Thoracic aorta (tissue), 2 donors: ENCODE measurements at places on chromosomes 13 and 19.

GRCh38 chr19:49949742-49950589 is 11.0 kb downstream of the SIGLEC11 start:
- H3K4me1 ChIP-seq, result peaks cover 36% of the 10 kb centered on the region
- no peak for DNase-seq
- H3K27me3 ChIP-seq, result no peaks in the 10 kb centered on the region
- H3K27ac ChIP-seq, result no peak overlapping the region
- H3K36me3 ChIP-seq, result no peaks in the 10 kb centered on the region
- no peak overlapping the region for H3K4me3 ChIP-seq

DNA sequence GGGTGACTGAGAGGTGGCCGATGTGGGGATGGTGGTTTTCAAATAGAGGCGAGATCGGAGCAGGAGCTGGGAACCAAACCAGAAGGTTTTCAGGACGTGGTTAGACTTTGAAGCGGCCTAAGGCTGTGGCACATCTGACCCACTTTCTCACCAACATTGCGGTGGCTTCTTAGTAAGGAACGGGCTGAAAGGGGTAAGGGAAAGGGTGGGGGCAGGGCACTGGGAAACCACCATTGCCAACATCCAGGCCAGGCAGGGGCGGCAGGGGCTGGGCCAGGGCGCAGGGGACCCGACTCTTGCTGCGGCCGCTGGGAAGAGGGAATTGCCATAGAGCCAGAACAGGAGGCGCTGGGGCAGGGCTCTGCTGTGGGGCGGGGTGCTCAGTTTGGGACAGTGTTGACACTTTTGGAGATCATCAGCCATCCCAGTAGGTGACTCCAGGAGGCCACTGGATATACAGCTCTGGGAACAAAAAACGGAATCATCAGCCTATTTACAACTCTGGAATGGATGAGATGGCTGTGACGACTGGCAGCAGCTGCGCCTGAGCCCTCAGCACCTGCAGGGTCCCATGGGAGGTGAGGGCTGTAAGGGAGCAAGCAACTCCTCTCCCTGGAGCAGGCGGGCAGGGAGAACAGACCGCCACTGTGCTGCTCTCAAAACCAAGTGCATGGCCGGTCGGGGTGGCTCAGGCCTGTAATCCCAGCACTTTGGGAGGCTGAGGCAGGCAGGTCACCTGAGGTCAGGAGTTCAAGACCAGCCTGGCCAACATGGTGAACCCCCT is 52.2 kb downstream of the IRS2 start:
- no peak overlapping the region for H3K27ac ChIP-seq
- DNase-seq, result no peak
- peaks cover 21% of the 10 kb centered on the region for H3K4me1 ChIP-seq
- H3K36me3 ChIP-seq, result no peaks in the 10 kb centered on the region

GRCh38 chr19:4555657-4556561 is 3.6 kb downstream of the SEMA6B start:
- no peaks in the 10 kb centered on the region for H3K27me3 ChIP-seq
- no peak overlapping the region for H3K4me3 ChIP-seq
- H3K27ac ChIP-seq, result no peak overlapping the region
- H3K36me3 ChIP-seq, result no peaks in the 10 kb centered on the region

GRCh38 chr13:99985241-99985874 is 3.8 kb downstream of the ZIC2 start:
- no peaks in the 10 kb centered on the region for H3K36me3 ChIP-seq
- no peak overlapping the region for H3K27ac ChIP-seq
- H3K4me1 ChIP-seq, result peaks cover 21% of the 10 kb centered on the region
- no peak overlapping the region for H3K4me3 ChIP-seq

DNA sequence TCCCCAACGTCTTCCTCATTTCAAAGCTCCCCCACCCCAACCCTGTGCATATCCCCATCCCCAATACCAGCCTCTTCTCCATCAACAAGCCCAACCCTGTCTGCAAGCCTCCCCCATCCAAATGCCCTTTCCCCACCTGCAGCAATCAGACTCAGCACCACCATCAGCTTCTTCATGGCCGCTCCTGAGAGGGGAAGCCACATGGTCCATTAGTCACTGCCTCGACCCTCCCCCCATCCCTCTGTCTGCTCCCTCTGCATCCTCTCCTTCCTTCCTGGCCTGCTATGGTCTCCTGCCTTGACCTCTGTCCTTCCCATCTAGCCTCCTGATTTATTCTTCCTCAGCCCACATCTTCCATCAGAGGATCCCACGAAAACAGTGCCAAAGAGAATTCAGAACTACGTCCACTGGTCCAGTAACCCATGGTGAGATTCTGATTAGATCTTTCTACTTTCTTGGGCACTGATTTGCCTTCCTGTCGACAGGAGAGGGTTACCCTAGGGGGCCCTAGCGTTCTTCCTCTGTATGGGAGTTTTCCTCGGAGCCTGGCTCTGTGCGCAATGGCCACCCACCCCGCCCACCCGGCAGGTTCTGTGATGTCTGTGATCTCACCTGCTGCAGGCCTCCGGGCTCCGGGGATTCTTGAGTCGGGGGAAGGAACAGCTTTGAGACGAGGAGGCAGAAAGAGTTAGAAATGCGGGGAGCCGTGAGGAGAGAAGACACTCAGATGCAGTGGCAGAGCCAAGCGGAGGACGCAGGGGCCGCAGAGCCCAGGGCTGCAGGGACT is 1.3 kb downstream of the KLK6 start:
- DNase-seq, result no peak
- H3K27me3 ChIP-seq, result no peaks in the 10 kb centered on the region
- H3K27ac ChIP-seq, result no peak overlapping the region
- H3K36me3 ChIP-seq, result no peaks in the 10 kb centered on the region
- no peaks in the 10 kb centered on the region for H3K4me1 ChIP-seq
- no peak overlapping the region for H3K4me3 ChIP-seq

- DNase-seq, result no peak
- no peaks in the 10 kb centered on the region for H3K36me3 ChIP-seq
- H3K4me1 ChIP-seq, result no peaks in the 10 kb centered on the region
- no peak overlapping the region for H3K27ac ChIP-seq
- H3K4me3 ChIP-seq, result no peak overlapping the region
- H3K27me3 ChIP-seq, result no peaks in the 10 kb centered on the region
Measured at GRCh38 chr13:71634182-71634581, 232.8 kb downstream of the DACH1 start.

DNA sequence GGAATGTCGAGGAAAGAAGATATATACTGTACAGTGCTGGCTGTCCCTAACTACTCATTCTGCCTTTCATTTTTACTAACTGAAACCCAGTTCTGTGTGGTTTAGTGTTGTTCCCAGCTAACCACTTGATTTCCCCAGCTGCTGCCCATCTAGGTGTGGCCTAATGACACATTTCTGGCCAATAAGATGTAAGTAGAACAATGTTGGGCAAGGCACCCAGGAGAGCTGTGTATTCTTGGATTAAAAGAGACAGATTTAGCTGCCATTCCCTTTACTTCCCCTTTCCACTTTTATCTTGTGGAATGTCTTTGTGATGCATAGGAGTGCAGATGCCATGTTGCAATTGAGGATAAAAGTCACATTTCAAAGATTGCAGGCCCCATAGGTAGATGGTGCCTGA is 28.3 kb upstream of the PCDH9 start:
- no peaks in the 10 kb centered on the region for H3K27me3 ChIP-seq
- DNase-seq, result no peak
- no peak overlapping the region for H3K27ac ChIP-seq
- H3K4me1 ChIP-seq, result no peaks in the 10 kb centered on the region

DNA sequence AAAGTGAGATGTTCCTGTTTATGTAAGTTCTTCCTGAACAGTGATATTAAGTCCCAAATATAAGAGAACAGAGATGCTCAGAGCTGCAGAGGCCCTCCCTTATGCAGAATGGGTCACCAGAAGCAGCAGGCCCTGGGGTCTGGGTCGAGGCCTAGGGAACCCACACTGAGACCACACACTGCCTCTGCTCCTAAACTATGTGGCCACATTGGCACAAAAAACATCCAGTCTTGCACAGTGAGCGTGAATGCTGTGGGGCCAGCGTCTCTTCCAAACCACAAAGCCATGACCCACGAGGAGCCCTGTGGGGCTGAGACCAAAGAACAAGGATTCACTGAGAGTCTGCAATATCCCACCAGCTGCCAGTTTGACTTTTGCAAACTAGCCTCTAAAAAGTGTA is 23.6 kb downstream of the PROZ start:
- H3K27ac ChIP-seq, result no peak overlapping the region
- H3K36me3 ChIP-seq, result peaks cover 66% of the 10 kb centered on the region
- no peak overlapping the region for H3K4me3 ChIP-seq
- H3K27me3 ChIP-seq, result no peaks in the 10 kb centered on the region

DNA sequence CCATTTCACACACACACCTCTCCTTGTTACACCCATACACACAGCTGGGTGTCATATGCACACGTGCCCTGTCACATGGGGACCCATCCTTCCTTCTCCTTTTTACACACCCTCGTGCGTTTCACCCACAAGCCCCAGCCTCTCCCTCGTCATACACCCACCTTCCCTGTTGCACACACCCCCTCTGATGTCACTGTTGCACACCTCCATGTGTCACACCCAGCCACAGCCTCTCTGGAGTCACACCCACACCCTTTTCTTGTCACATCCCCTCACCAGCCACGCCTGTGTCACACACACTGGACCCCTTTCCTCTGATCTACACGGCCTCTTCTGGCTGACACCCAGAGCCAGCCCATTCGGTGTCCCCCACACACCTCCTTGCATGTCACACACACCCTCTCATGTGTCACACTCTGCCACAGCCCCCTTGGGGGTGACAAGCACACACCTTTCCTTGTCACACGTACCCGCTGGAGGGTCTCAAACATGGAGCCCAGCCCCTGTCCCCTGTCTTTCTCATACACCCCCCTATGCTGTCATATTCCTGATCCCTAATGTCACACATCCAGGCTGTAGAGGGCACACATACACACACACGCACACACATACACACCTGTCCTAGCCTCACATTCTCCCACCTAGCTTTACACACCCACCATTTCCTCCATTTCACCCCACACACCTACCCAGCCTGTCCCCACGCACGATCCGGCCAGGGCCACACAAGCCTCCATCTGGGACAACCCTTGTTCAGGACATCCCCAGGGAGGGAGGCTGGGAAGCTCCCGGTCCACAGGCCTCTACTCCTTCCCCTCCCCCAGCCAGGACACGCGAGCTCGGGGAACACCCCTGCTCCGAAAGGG is 1.4 kb downstream of the NOVA2 start:
- peak overlapping the region; percentile 45 for H3K4me3 ChIP-seq
- H3K36me3 ChIP-seq, result no peaks in the 10 kb centered on the region
- H3K27ac ChIP-seq, result no peak overlapping the region
- no peaks in the 10 kb centered on the region for H3K4me1 ChIP-seq

DNA sequence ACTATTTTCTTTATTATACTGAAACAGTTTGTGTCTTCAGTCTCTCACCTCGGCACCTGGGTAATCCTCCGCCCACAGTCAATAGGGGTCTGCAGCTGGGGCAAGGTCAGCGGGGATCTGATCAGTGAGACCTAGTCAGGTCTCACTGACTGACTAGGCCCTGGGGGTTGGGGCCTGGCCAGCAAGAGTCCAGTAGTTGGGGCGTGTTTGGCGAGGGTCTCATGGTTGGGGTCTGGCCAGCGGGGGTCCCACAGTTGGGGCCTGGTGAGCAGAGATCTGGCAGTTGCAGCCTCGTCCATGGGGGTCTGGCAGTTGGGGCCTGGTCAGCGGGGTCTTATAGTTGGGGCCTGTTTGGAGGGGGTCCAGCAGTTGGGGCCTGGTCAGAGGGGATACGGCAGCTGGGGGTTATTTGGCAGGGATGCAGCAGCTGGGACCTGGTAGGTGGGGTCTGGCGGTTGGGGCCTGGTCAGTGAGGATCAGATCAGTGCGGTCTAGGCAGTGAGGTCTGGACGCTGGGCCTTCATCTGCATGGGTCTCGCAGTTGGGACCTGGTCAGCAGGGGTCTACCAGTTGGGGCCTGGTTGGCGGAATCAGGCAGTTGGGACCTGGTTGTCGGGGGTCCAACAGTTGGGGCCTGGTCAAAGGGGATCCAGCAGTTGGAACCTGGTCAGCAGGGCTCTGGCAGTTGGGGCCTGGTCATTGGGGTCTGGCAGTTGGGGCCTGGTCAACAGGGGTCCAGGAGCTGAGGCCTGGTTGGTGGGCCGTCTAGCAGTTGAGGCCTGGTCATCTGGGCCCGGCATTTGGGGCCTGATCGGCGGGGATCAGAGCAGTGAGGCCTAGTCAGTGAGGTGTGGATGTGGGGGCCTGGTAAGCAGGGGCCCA is 61.1 kb upstream of the TPM4 start:
- no peak overlapping the region for H3K27ac ChIP-seq
- no peak overlapping the region for H3K4me3 ChIP-seq

DNA sequence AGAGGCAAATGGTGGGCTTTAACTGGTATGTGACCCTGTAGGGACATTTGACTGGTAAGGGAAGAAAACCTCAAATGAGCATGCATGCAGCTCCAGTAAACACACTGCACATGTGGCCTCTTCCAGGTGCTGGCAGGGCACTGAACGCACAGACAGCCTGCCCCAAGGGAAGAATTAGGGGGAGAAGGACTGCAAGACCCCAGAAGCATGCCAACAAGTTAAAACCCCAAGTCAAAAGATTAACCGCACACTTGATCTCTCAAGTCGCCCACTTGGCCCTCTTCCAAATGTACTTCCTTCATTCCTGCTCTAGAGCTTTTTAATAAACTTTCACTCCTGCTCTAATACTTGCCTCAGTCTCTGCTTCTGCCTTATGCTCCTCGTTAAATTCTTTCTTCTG is 46.9 kb upstream of the SLITRK1 start:
- no peaks in the 10 kb centered on the region for H3K36me3 ChIP-seq
- H3K27ac ChIP-seq, result no peak overlapping the region
- H3K27me3 ChIP-seq, result no peaks in the 10 kb centered on the region
- H3K4me1 ChIP-seq, result no peaks in the 10 kb centered on the region
- DNase-seq, result no peak
- no peak overlapping the region for H3K4me3 ChIP-seq

DNA sequence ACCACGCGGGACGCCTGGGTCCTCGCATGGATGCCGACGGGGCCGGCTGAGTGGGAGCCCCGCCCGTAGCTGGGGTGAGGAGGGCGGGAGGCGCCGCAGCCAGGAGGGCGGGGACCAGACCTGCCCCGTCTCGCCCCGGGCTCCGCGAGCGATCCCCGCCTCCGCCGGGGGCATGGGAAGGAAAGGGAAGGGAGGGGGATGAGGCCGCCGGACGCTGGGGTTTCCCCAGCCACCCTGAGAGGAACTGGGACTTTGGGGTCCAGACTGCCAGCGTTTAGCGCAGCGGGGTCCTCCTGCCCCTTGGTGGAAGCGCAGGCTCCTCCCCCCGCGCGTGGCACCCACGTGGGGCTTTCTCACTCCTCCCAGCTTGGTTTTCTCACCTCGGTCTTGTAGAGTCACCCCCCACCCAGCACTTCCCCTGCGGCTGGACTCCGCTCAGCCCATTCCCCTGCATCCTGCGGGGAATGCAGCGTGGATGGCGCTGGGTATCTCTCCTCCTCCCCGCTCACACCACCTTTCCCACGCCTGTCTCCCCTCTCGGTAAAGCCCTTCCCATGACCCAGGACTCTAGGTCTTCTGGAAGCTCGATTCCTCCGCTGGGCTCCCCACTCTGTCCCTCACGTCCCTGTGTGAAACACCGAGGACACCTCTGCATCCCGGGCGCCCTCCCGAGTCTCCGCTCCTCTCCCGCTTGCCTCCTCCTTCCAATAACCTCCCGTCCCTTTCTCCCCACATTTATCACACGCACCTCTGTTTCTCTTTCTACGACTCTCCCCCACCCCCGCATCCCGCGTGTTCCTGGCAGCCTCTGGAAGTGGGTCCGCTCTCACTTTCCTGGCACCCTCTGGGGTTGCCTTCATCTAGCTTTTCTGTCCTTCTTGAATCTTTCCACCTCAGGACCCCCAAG is 2.1 kb downstream of the TGFB1 start:
- H3K27me3 ChIP-seq, result no peaks in the 10 kb centered on the region
- peaks cover 10% of the 10 kb centered on the region for H3K36me3 ChIP-seq
- peak overlapping the region; percentile 98 for H3K4me3 ChIP-seq
- no peak for DNase-seq
- H3K27ac ChIP-seq, result peak overlapping the region; percentile 89
- H3K4me1 ChIP-seq, result peaks cover 20% of the 10 kb centered on the region
